Urinary bladder (tissue), 4 donors: ENCODE measurements at places on chromosomes 1 and 21. TPM values are rescaled to one million over a fixed set of nuclear protein-coding genes. Genes with fewer than 3 reads are reported as not detected.

- DNase-seq, result no peak
Observed at GRCh38 chr1:121525355-121525754, 340.6 kb downstream of the SRGAP2C start.

DNA sequence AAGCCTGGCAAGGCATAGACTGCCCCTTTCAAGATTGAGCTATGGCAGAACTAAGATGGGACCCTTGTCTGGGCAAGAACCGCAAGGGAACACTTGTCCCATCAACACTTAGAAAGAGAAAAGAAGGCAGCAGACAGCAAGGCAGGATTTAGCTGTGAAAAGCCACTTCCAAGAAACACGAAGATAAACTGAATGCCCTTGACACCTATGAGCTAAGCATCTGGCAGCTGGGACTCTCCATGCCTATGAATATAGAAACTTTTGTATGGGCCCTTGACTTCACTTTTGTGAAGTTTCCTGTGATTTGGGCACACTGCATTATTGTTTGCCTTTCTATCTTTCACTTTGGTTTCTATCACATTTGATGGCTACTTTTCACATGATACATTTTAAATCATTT lies 24.9 kb upstream of the CACNA1E start:
- DNase-seq, result no peak

GRCh38 chr21:42587036-42587435 lies 66.4 kb upstream of the PDE9A start:
- no peak for DNase-seq

- no peak for DNase-seq
Observed at GRCh38 chr1:240607006-240607405, 4.9 kb downstream of the GREM2 start.

- no peak for DNase-seq
Observed at GRCh38 chr21:45545691-45546531, 3.7 kb upstream of the SLC19A1 start.

DNA sequence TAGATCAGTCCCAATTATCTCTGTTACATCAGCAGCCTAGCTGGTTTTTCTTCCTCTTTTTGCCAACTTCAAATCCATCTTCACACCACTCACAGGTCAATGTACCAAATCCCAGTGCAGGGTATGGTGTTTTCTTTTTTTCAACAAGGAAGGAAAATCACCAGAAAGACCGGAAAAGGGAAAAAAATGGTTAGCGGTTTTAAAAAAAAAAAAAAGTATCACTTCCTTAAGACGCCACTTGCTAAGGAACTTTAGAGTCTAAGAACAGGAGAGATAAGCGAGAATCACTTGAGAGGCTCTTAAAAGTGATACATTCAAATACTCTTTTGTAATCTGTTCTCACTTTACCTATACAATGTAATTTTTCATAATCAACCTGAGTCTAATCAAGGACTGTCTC lies 3.1 kb upstream of the OR10J1 start:
- no peak for DNase-seq

DNA sequence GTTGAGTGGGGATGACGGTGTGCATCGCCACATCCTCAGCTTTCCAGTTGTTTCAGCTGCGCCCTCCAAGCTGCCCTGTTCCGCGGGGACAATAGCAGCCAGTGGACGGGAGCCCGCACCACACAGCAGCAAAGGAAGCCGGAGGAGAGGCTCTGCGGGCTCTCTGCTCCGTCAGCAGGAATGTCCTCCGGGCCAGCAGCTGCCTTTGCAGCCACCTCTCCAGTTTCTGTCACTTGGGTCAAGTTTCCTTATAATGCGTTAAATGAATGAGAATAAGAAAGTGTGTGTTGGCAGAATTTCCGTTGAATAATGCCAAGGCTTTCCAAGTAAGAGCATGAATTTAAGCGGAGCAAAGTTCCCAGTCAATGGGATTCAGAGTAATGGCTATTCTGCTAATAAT lies 263.3 kb downstream of the KIF26B start:
- no peak for DNase-seq

DNA sequence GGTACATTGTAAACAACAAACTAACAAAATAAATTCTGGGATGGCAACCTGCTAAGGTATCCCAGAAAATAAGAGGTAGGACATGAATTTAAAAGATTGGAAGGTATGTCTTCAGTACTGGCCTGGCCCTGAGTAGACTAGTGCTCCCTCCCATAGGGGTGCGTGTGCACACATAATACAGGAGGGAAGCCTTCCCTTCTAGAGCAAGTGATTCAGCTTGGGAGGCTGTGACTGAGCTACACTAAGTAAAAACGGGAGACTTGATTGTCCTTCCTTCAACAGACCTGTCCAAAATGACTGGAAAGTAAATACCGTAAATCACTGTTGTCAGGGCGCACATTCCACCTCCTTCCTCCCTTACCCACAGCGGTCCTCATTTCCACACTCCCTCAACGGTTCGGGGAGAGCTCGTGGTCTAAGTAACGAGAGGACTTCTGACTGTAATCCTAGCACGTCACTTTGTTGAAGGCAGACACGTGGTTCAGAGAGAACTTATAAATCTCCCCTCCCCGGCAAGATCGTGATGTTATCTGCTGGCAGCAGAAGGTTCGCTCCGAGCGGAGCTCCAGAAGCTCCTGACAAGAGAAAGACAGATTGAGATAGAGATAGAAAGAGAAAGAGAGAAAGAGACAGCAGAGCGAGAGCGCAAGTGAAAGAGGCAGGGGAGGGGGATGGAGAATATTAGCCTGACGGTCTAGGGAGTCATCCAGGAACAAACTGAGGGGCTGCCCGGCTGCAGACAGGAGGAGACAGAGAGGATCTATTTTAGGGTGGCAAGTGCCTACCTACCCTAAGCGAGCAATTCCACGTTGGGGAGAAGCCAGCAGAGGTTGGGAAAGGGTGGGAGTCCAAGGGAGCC lies at the start of gene TGFB2:
Gene TGFB2, plus strand, starts transcription at position 523 of the 859 bp plus-strand sequence. CDS start 1,366 bp downstream, outside the sequence.
- DNase-seq, result peak; percentile 57

ZNHIT6 gene
- 15.1 TPM for polyA plus RNA-seq

DNA sequence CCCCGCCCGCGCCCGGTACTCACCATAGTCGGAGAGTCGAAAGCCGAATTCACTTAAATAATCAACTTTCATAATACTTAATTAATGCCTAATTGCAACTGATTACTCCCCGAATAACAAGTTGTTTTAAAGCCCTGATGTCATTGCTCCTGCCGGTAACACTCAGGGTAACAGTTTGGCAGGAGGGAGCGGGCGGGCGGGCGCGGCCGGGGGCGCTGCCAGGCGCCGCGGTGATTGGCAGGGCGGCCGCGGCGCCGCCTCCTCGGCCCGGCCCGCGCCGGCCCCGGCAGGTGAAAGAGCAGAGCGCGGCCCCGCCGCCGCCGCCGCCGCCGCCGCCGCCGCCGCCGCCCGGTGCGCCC lies 102.2 kb downstream of the CASZ1 start:
- DNase-seq, result no peak

DNA sequence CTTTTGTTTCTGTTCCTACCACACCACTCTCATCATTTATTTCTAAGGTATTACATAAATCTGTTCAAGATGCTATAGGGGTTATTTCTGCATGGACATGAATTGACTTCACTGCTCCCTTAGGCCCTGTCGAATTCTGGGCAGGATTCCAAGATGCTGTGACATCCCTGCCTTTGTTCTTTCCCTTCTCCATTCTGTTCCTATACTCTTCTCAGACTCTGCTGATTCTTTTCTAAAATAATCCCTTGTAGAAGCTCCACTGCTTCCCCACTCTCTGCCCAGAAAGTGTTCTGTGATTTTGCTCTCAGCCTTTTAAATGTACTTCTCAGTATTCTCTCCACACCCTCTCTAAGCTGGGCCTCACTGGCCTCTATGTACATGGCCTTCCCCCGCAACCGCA lies 99.2 kb downstream of the PHTF1 start:
- DNase-seq, result no peak

OLIG2 gene
- not detected for polyA plus RNA-seq

DNA sequence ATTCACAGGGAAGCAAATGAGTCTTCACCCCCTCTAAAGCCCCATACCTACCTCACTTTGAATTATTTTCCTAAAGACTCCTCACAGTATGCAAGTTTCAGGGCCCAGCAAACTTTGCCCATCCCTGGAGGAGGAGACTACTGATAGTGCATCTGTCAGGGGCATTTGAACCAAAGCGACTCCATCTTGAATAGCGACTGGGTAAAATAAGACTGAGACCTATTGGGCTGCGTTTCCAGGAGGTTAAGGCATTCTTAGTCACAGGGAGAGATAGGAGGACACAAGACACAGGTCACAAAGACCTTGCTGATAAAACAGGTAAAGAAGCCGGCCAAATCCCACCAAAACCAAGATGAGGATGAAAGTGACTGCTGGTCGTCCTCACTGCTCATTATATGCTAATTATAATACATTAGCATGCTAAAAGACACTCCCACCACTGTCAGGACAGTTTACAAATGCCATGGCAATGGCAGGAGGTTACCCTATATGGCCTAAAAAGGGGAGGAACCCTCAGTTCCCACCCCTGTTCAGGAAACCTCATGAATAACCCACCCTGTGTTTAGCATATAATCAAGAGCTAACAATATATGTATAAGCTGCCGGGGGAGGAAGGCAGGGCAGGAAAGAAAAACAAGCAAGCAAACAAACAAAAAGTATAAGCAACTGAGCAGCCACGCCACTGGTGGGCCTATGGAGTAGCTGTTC lies 3.3 kb upstream of the PKNOX1 start:
- DNase-seq, result no peak

SLC19A1 gene
- polyA plus RNA-seq, result 7.5 TPM

DNA sequence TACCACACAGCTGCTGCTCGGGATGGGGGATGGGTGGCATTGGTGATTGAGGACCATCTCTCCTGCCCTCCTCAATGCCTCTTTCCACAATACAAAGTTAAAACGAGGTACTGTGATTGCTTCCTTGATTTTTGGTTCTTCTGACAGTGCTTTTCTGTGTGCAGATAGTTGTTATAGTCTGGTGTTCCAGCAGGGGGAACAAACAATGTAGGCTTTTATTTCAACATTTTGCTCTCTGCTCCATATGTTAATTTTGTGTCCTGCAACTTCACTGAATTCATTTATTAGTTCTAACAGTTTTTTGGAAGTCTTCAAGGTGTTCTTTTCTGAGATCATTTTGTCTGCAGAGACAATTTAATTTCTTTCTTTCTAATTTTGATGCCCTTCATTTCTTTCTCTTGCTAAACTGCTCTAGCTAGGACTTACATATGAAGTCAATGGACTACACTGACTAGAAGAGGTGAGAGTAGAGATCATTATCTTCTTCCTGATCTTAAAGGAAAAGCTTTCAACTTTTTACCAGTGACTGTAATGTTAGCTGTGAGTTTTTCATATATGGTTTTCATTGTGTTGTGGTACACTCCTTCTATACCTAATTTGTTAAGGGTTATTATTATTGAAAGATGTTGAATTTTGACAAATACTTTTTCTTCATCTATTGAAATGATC lies 45.4 kb downstream of the TNFSF18 start:
- no peak for DNase-seq

DNA sequence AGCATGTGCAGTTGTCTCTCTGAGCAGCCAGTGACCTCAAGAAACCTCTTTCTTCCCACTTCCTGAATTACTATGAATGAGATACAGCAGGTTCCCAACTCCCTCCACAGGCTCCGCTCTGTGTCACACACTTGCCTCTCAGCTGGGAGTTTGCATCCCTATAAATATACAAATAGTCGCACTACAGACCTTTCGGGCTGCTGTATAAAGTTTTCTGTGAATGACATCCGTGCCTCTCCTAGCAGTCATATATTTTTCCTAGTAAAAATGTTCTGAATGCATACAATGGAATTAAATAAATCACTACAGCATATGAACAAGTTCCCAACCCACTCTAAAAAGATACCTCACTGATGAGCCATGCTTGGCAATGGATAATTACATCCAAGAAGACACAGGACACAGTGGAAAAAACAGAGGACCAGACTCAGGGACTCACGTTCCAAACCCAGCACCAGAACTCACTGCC lies 66.8 kb downstream of the CAPZB start:
- DNase-seq, result no peak
